ENCODE measurements at places on chromosomes 1 and 21.

- no peak for DNase-seq
Observed at GRCh38 chr1:64881281-64881680, 85.1 kb downstream of the JAK1 start.

GRCh38 chr1:169795687-169796086 is 980 bp upstream of the METTL18 start:
- DNase-seq: no peak

DNA sequence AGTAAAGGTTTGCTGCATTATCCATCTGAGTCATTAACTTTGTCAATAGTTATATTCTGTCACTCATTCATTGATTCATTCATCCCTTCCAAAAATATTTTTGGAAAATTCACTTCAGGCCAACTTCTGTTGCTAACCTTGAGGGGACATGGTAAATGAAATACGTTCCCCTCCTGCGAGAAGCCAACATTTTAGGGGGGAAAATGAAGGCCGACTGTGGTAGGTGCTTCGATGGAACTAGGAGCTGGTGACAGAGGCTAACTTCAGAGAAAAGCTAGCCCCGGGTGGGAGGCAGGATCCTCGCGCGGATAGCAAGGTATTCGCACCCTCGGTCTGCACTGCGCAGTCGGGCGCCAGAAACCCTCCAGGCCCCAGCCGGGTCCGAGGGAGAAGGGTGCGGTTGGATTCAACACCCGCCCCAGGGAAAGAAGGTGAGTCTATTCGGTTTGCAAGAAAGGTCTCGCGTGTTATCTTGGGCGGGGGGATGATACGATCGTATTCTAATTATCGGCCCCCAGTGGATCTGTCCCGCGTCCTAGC is 646 bp upstream of the RRP15 start:
- DNase-seq: no peak

DNA sequence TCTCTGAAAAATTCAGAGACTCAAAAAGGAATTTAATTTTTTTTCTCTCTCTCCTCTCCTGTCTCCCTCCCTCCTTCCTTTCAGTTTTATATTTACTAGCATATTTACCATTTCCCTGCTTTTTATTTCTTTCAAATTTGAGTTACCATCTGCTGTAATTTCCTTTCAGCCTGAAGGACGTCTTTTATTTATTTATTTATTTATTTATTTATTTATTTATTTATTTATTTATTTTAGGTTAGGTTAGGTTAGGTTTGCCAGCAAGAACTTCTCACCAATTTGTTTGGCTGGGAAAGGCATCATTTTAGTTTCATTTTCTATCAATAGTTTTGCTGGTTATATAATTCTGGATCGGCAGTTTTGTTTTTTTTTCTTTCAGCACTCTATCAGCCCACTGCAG is 231.7 kb upstream of the ZRANB2 start:
- no peak for DNase-seq

- no peak for DNase-seq
Observed at GRCh38 chr1:220751111-220751510, 3.0 kb downstream of the MTARC2 start.

DNA sequence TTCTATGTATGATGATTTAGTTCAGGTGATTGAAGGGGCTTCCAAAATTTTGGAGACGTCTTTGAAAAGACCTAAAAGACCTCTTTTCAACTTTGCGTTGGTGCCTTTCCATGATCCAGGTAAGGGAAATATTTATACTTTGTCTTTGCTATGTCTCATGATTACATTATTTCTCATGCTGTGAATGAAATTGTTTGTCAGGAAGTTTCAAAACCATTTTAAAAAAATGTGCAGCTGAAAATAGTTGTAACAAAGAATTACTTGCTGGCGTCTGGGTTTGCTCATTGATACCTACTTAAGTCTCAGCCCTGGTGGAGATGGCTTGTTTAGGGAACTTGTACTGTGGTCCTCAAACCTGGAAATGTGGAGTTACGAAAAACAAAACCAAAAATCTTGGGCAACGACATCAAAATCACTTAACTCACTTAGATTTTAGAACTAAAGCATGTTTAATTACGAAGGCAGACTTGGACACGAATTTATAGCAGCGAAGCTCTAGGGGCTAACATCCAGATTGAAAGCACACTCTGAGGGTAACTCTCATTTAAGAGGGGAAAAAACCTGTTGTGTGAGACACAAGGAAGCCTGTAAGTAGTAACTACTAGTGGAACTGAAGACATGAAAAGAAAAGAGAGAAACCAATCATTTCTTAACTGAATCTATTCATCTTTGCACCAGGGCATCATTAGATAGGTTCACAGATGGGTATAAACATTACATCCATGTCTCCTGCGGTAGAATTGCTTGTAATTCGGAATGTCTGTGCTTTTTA is 924 bp downstream of the HMCN1 start:
- no peak for DNase-seq

DNA sequence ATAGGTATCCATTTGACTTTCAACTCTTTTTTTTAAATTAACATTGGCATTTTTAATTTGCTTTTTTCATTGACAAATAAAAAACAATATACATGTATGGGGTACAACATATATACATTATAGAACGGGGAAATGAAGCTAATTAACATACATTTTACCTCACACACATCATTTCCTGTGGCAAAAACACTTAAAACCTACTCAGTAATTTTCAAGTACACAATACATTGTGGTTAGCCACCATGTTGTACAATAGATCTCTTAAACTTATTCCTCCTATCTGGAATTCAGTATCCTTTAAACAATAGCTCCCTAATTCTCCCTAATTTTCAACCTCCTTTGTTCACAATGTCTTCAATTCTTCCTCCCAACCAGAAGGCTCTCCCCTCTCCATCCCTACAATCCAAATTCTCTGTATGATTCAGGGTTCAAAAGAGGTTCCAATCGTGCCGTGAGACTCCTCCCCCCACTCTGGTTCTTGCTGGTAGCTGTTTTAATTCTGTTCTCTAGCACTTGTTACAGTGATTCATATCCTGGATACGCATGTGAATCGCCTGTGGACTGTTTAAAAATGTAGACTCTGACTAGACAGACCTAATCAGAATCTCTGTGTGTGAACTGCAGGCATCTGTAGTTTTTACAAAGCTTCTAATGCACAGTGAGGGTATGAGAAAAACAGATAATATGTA is 87.6 kb upstream of the DUSP10 start:
- DNase-seq: peak; percentile 17

GRCh38 chr1:208166340-208167138 is 77.6 kb downstream of the PLXNA2 start:
- no peak for DNase-seq

DNA sequence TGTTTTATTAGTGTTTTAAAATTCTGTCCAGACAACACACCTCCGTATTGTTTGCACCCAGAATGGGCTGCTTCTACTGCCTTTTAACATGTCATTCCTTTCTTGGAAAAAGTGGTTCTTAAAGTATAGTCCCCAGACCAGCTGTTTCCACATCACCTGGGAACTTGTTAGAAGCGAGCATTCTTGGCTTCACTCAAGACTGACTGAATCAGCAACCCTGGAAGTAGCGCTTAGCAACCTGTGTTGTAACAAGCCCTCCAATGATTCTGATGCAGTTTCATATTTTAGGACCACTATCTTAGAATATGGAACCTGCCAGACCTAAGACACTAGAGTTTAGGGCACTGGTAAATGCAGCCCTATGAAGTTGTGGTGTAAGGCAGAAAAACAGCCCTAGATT is 6.0 kb upstream of the PPIE start:
- DNase-seq: no peak

DNA sequence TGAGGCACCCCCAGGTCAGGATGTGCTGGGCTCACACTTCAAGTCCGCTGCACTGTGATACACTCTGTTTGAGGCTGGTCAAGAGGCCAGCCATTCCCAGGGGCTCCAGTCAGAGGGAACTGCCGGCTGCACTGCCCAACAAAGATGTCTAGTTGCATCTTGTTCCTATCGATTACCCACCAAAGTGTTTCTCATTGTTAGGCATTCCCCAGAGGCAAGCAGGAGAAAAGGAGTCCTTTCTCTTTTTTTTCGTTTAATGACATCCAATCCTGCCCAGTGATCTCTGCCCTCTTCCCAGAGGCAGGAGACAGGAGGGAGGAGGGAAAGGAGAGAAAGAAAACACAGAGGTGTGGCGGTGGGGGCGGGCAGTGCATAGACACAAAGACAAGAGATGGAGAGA is 150.4 kb downstream of the OMA1 start:
- no peak for DNase-seq
